ENCODE measurements at places on chromosomes 1 and 21.

GRCh38 chr1:15412175-15412800, 2.6 kb downstream of the EFHD2 start:
- DNase-seq, result peak; percentile 65

DNA sequence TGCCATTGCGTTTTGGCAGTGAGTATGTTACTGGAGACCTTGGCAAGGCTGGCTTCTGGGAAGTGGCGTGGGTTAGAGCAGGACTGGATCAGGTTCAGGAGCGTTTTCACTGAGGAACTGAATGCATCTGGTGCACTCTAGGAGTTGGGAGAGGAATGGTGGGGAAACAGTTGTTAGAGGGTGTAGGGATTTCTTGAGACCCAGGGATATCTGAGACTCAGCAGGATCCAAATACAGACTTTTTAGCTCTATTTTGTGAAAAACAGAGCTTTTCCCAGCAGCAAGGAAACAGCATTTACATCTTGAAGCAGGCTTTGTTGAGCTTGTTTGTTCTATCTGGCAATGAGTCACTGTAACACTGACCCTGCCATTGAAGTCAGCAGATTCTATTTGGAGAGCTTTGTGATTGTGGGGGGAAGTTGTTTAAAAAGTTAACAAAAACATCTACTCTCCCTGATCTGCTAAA, 56.9 kb upstream of the NRIP1 start:
- DNase-seq, result no peak

DNA sequence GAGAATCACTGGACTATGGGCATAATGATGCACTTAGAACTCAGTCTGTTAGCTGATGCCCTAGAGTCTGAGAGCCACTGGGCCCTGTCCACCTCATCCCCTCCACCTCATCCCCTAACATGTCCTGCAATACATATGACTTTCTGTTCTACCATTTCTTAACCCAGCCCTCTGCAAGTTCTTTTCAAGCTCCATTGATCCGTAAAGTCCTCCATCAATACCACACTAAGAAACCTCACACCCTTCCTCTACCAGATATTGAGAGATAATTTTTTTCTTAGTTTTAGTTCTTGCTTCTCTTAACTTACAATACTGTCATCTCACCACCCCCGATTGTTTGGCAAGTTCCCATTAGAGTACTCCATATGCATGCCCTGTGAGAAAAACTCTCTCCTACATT, 22.1 kb downstream of the FCRL4 start:
- DNase-seq, result no peak

GRCh38 chr1:219463636-219464035, 149.3 kb downstream of the ZC3H11B start:
- DNase-seq, result no peak

- DNase-seq, result no peak
These were observed 173.4 kb upstream of the RGS18 start for GRCh38 chr1:191984856-191985255.

GRCh38 chr1:113976609-113977278, 2.5 kb upstream of the OLFML3 start:
- peak; percentile 67 for DNase-seq

GRCh38 chr1:183894290-183894565, 89.3 kb downstream of the RGL1 start:
- no peak for DNase-seq

DNA sequence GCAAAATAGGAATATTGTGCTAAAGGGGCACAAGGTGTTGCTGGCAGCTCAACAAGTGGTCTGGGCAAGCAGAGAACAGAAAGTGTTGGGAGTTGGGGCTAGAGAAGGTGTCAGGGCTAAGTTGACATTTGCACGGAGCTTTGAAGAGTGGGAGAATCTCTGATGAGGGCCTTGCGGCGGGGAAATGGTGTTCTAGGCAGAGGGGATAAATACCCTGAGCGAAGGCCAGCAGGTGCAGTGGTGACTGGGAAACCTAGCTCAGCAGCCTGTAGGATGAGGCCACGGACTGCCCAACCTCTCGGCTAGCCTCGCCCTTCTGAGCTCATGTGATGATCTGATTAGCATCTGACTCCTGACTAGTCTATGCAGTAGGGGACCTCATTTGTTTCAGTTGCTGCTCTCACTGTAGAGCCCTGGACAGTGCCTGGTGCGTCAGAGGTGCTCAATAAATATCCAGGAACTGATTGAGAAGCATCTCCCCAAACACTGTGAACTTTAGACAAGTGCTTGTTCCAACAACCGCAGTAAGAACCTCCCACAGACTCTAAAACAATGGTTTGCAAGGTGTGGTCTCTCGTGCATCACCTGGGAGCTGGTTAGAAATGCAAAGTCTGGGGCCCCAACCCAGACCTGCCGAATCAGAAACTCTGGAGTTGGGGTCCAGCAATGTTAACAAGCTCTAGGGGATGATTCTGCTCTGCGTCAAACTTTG, 1.0 kb upstream of the FOXO6 start:
- peak; percentile 40 for DNase-seq

GRCh38 chr1:25503551-25504426, 39.6 kb upstream of the LDLRAP1 start:
- peak; percentile 76 for DNase-seq

DNA sequence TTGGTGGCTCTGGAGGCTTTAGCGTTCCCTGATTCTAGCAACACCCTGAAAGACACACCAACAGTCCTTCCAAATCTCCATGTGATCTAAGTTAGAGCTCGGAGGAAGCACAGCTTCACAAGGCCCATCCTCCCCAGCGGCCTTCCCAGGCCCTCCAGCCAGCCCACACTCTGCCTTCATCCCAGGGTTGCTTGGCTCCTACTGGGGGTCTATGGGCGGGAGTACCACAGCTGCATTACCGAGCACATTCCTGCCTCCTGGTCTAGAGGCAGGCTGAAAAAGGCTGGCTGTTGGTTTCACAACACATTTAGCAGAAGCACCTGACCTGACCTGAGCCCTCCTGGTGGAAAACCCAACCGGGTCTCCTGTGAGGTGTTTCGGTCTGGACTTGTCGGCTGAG, 54.7 kb upstream of the TRIM67 start:
- no peak for DNase-seq

DNA sequence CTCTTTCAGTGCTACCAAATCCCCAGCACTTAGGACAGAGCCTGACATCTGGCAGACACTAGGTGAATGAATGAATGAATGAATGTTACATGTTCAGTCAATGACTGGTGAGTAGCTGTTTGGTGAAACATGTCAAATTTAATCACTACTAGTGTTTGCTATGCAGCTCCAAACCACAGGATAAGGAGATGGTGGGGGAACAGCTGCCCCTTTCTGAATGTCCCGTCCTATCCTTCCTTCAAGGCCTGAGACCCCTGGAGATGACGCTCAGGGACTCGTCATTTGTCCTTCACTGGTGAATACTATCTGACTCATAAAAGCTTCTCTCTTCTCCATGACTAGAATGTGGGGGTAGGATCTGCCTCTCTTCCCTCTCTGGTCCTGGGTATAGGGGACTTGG, 175.4 kb downstream of the HIVEP3 start:
- no peak for DNase-seq

DNA sequence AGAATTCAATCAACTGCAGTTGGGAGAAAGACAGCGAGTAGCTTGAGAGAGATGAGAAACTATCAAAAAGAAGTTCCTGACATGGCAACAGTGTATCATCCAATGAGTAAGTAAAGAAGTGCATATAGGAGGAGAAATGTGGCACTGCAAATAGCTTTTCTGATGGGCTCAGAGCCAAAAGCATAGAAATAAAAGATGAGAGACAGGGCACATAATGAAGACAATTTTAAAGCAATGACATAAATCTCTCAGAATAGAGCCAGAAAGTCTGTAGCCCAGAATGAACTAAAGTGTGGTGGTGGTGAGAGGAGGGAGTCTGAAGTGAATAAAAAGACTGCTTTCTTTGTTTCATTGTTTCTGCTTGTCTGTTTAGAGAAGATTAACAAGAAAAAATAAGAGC, 34.3 kb downstream of the TNFSF18 start:
- no peak for DNase-seq

DNA sequence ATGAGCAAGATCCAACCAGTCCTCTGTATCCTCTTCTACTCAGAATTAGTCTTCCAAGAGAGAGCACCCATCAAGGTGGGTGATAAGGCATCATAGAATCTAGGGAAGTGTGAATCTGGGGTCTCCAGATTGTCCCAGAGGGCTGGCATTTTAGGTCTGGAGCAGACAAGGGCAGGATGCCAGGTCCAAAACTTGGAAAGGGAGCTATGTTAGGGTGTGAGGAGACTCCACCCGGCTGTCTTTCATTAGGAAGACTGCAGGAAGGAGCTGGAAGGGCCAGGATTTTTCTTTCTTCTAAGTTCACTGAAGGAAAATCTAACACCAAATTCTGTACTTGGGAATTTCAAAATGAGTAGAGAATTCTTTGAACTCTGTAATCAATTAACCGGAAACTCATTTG, 86.1 kb upstream of the BMP8A start:
- no peak for DNase-seq

DNA sequence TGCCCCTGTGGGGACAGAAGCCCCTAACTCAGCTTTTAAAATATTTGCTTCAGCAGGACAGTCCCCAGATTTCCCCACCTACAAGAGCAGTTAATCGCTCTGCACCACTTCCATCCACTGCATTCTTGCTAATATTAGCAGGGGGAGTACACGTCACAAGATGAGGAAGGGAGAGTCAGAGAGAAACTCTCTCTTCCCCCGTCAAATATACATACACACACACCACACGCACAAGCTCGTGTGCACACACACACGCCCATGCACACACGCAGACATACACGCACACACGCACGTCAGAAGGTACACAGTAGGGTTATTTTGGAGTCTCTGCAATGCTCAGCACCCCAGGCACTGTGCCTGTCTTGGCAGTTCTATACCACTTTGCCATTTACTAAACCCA, 2.1 kb downstream of the CLCA1 start:
- DNase-seq, result no peak

DNA sequence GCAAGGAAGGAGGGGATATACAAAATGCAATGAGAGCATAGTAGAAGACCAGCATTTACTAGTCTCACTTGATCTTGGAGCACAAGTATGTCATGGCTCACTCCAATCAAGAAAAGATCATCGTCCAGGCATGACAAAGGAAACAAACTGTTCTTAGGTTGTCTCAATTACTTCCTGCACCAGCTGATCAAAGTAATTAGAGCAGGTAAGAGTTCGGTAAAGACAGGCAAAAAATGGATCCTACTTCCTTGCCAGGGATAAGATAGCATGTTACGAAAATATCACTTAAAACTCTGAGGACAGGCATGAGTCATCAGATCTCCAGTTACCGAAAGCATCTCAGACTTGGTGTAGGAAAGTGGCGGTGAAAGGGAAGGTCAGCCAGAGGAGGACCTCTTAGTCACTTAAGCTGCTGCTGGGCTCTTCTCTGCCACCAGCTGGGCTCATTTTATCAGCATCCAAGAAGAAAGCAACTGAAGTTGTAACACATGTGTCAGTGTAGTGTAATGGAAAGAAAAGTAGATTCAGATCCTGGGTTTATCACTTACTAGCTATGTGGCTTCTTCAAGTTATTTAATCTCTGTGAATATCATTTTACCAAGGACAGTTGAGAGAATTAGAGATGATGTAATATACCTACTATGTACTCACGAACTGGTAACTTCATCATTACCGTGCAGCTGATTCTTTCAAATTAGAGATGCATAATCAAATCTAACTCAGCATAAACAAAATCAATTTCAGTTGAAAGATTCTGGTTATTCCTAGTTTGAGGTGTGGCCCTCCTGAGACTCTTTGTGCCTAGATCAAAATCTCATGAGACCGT, 46.8 kb downstream of the XCL1 start:
- DNase-seq, result peak; percentile 9

- peak; percentile 29 for DNase-seq
These were observed 2.7 kb downstream of the IL10RB start for GRCh38 chr21:33268737-33269441.

GRCh38 chr1:241095847-241096246, 261.2 kb downstream of the RGS7 start:
- no peak for DNase-seq

GRCh38 chr1:214026985-214027384, 39.2 kb downstream of the PROX1 start:
- no peak for DNase-seq

- DNase-seq, result no peak
These were observed 1.3 kb downstream of the FYB2 start for GRCh38 chr1:56817716-56818463.

DNA sequence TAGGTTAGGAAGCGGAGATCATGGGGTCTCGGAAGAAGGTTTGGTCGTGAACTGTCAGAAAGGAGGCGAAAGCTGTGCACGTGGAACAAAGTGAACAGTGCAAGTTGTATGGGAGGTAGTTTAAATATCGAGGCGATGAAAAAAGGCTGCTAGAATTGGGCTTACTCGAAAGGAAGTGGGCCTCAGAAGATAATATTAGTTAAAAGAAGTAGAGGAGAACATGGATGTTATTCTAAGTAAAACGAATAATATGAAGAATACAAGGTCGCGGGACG, 571 bp downstream of the WDR3 start:
- no peak for DNase-seq

- DNase-seq, result peak; percentile 54
These were observed 761 bp downstream of the TNNT2 start for GRCh38 chr1:201376464-201377374.

GRCh38 chr1:225654688-225655508, 2.0 kb upstream of the ENAH start:
- DNase-seq, result no peak

DNA sequence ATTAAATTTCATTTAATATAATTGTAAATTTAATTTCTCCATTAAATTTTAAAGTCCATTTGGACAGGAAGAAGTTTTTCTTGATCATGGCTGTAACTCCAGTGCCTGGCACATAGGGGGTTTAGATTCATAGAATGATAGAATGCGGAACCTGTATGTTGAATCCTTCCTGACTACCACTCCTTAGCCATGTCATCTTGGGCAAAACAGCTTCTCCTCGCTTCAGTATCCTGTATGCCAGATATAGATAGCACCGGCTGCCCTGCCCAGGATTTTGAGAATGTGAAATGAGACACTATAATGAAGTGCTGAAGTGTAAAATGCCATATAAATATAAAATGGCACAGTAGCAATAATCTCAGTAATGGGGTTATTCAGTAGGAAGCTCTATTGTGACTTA, 6.4 kb downstream of the DYRK1A start:
- DNase-seq, result peak; percentile 69

DNA sequence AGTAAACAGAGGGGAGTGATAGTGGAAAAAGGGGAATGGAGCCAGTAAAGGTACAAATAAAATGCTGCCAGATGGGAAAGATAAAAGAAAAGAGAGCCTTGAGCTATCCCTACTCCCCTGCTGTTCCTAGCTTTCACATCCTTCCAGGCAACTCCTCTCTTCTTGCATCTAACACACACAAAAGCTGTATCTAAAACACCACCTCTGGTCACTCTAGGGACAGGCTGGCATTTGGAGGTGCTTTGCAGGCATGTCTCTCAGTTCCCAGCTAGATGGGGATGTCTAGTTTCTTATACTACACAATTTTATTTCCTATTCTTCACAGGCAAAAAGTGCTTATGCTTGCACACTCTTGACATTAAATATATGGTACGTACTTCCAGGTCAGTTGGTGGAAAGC, 185.1 kb upstream of the ST6GALNAC5 start:
- no peak for DNase-seq
